ENCODE measurements at places on chromosomes 3 and 15. TPM values are rescaled to one million over a fixed set of nuclear protein-coding genes. Genes with fewer than 3 reads are reported as not detected.

NMNAT3 gene
- polyA plus RNA-seq = 4.0 TPM

CDC25A gene
- polyA plus RNA-seq = 4.0 TPM

ISL2 gene
- not detected for polyA plus RNA-seq

CLDN18 gene
- polyA plus RNA-seq = 0.44 TPM

AMIGO3 gene
- polyA plus RNA-seq = 4.8 TPM

TMEM212 gene
- polyA plus RNA-seq = 0.15 TPM

HESX1 gene
- polyA plus RNA-seq = 2.1 TPM

MORC1 gene
- polyA plus RNA-seq = not detected

AADACL2 gene
- polyA plus RNA-seq = 0.31 TPM

ACP3 gene
- 0.81 TPM for polyA plus RNA-seq

ATP13A5 gene
- 0.88 TPM for polyA plus RNA-seq

ACSBG1 gene
- polyA plus RNA-seq = 0.44 TPM

All from hindlimb muscle (tissue), 1 donor.